Stimulated activated CD8-positive, alpha-beta memory T cell treated with anti-CD3 and anti-CD28 coated beads, Interleukin-7, amount 100 ng/mL, for 1 hour (primary cell): ENCODE measurements at places on chromosomes 4 and X.
A peak's percentile ranks its signal among the peaks of the same experiment; 100 is the strongest.

GRCh38 chrX:133590703-133591505, 175.6 kb upstream of the GPC4 start:
- no peak for DNase-seq

DNA sequence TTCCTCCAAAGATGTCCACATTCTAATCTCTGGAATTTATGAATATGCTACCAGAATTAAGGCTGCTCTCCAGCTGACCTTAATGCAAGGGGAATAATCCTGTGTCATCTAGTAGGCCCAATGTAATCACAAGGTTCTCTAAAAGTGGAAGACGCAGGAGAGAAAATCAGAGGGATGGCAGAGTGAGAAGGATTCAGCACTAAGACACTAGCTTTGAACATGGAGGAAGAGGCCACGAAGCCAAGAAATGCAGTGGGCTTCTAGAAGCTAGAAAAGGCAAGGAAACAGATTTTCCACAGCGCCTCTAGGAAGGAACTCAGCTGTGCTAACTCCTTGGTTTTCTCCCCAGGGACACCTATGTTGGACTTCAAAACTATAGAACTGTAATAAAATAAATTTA, 240.7 kb upstream of the TRAM1L1 start:
- no peak for DNase-seq

- no peak for DNase-seq
These were observed 30.2 kb upstream of the WFS1 start for GRCh38 chr4:6239486-6239885.

GRCh38 chr4:338759-339097, 1.1 kb downstream of the ZNF141 start:
- DNase-seq = no peak

- no peak for DNase-seq
These were observed 50.0 kb downstream of the TET2 start for GRCh38 chr4:105196523-105197145.

GRCh38 chr4:38333219-38333618, 330.8 kb upstream of the KLF3 start:
- no peak for DNase-seq

GRCh38 chr4:128177498-128177897, 110.1 kb downstream of the PGRMC2 start:
- no peak for DNase-seq

- DNase-seq = no peak
These were observed 15.4 kb upstream of the CDKL5 start for GRCh38 chrX:18410038-18410437.

GRCh38 chr4:52892880-52893279, 30.8 kb downstream of the RASL11B start:
- no peak for DNase-seq

DNA sequence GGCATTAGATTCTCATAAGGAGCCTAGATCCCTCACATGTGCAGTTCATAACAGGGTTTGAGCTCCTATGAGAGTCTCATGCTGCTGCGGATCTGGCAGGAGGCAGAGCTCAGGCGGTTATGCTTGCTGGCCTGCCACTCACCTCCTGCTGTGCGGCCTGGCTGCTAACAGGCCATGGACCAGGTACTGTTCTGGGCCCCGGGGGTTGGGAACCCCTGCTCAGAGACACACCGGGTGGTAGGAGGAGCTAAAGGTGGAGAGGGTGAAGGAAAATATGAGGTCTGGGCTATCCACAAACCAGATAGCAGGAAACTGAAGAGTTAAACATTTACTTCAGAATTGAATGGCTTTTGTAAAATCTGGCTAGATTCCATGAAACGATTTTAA, 5.9 kb upstream of the F11 start:
- no peak for DNase-seq

DNA sequence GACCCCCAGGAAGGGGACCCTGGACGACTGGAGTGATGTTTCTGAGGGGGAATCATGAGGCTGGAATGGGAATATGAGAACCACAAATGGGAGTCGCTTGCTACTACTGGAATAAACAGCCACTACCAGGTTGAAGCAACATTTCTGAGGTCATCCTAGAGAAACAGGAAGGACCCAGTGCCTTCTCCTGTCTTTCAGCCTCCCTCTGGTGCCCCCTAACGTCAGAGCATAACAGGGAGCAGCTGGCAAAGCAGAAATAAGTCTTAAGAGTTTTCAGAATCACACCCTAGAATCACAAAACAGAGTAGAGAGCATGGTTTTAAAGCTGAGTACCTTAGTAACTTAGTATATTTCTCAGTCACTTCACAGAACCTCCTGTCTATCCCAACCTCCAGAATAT, 347.8 kb upstream of the PITX2 start:
- no peak for DNase-seq

DNA sequence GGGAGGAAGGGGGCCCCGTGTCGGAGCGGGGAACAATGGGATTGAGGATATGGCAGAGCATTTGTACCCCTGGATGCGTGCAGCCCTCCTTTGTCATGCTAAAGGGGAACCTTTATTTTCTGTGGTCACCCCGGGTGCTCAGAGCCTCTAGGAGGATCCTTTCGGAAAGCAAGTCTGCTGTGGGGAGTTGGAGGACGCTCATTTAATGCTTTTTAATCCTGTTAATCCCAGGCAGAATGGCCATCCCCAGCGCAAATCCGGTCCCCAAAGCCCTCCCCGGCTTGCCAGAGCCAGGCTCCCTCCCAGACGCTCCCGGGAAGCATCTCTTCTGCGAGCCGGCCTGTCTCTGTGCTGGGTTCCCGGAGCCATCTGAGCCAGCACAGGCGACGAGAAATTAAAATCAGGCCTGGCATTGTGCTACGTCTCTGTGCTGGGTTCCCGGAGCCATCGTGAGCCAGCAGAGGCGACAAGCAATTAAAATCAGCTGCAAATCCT, 113.2 kb upstream of the PPP2R3B start:
- DNase-seq = no peak

DNA sequence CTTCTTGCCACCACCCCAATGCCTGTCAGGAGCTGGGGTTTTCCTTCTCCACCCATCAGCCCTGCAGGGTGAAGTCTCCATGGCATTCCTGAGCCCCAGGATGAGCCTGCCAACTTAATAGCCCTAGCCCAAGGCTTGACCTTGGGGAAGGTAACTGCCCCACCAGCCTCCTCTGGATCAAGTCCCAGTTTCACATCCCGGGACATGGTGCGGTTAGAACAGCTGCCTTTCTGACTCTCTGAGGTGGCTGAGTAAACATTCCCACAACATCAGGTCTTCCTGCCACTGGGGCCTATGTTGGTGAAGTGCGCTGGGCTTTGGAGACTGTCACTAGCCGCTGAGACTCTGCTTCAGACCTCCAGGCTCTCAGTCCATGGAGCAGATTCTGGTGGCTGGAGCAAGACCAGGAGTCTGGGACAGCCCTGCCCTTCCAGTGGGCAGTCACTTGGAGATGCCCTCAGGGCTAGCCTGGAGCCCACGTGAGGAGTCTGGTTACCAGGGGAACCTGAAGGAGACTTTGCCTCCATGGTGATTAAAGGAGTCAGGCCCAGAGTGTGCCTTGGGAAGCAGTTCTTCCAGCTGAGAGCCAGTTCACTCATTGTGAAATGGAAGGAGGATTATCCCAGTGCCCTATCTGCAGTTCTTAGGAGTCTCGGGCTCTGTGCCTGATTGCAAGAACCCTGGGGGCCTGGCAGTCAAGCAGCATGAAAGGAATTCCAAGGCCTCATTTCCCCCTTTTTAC, 56.8 kb downstream of the SMIM20 start:
- DNase-seq = no peak

- DNase-seq = no peak
These were observed 31.0 kb upstream of the SLC34A2 start for GRCh38 chr4:25624616-25625015.

DNA sequence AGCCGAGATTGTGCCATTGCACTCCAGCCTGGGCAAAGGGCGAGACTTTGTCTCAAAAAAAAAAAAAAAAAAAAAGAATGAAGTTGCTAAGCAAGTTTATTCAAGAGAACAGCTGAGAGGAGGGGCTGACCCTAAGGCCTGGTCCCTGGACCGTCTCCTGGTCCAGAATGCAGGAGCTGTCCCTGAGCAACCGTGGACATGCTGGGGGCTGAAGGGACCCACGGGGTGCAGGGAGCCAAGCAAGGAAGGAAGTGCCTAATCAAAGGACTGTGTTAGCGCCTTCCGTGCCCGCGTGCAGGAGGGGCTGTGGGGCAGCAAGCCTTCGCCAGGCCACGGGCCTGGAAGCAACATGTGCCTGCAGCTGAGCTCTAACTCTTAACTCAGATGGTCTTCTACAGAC, 39.1 kb upstream of the CDKN2AIP start:
- no peak for DNase-seq

DNA sequence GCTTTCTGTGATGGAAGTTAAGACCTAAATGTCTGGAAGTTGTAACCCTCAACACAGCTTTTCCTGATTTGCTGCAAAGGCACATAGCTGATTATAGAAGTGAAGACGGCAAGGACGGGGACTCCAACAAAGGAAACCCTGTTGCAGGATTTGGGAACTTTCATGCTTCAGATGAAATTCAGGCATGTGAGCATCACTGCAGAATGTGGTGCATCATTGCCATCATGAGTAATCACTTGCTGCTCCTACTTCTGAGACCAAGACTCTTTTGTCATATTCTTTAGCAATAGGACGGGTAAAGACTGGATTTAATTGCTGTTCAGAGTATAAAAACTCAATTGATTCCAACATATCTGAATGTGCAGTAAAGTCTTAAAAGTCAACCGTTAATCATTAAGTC, 35.8 kb downstream of the YIPF6 start:
- no peak for DNase-seq

- DNase-seq = no peak
These were observed 84.2 kb downstream of the CNOT6L start for GRCh38 chr4:77734928-77735327.

- DNase-seq = no peak
These were observed 16.0 kb downstream of the CLDN22 start for GRCh38 chr4:183304067-183304466.

DNA sequence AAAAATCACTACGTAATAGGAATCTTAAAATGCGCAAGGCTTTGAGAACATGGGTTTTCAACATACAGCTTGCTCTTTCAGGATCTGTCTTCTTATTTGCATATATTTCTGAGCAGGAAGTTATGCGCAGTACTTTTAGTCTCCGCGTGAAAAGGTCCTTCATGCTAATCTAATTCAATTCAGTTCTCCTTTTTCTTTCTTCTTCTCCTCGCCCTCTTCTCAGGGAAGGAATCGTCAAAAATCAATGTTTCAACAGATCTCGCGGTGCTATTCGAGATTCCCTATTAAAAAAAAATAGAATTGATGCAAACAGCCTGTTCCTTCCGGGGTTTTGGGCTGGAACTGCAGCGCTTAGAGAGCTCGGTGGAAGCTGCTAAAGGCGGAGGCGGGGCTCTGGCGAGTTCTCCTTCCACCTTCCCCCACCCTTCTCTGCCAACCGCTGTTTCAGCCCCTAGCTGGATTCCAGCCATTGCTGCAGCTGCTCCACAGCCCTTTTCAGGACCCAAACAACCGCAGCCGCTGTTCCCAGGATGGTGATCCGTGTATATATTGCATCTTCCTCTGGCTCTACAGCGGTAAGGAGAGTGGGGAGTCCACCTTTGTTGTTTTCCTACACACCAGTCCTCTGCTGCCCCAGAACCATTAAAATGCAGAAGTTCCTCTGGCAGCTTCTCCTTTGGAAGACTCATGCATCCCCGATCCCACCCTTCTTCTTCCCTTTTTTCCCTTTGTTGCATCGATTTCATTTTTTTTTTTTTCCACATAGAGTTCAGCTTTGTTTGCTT, at the start of the genes HMGN5 and SH3BGRL:
HMGN5 (minus strand) TSS at position 243 of the 785 bp plus-strand sequence. CDS start 80,364 bp downstream, outside the sequence.
SH3BGRL (plus strand) TSS at position 432 of the 785 bp plus-strand sequence; CDS start at position 531, 99 bp downstream.
- DNase-seq = peak; percentile 12

- no peak for DNase-seq
These were observed 281.2 kb upstream of the DIAPH2 start for GRCh38 chrX:96403446-96403845.

GRCh38 chr4:182250446-182250845, 7.2 kb downstream of the TENM3 start:
- DNase-seq = no peak

- no peak for DNase-seq
These were observed 1059.6 kb upstream of the SLIT2 start for GRCh38 chr4:19191979-19192650.

- DNase-seq = no peak
These were observed 41.6 kb upstream of the PPARGC1A start for GRCh38 chr4:23931489-23931830.

DNA sequence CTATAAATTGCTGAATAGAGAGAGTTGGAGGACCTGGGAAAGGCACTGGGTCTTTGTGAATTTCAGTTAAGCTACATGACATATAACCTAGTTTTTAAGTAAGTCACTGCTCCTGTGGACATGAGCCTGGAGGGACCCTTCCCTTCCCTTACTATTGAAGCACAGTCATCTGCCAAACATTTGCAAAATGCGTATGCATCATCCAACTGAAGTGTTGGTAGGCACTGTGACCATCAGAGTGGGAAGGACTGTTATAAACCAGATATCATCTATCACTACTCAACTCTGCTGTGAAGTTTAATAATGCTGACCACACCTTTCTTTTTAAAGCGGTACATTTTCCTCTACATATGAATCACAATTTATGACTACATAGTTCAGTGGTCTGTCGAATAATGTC, 5.2 kb downstream of the GABRA3 start:
- DNase-seq = no peak

DNA sequence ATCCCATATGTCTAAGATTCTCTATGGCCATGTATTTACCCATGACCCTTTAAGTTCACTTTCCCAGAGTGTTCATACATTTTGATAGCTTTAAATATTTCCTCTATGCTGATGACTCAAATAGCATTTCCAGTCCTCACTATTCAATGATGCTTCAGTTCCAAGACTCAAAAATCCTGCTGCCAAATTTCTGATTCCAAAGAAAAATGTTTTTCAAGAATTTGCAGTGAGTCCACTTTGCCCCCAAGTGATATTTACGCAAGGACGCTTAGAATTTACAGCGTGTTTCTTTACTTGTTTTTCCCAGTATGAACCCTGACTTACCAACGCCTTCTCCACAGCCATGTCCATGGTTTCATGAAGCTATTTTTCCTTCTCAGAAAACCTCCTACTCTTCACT, 127.9 kb upstream of the PCDH18 start:
- no peak for DNase-seq

- no peak for DNase-seq
These were observed 118.3 kb downstream of the RELL1 start for GRCh38 chr4:37567836-37568235.

GRCh38 chr4:3192827-3193226, 56.1 kb upstream of the MSANTD1 start:
- DNase-seq = no peak

- no peak for DNase-seq
These were observed 143.0 kb downstream of the STIM2 start for GRCh38 chr4:27003642-27004113.

- DNase-seq = no peak
These were observed 2.0 kb downstream of the PRKX start for GRCh38 chrX:3711331-3711917.
